ENCODE measurements at places on chromosomes 7 and 10. TPM values are rescaled to one million over a fixed set of nuclear protein-coding genes. Genes with fewer than 3 reads are reported as not detected.

The PGAM2 gene
- total RNA-seq, result 0.49 TPM

The CTAGE6 gene
- 0.12 TPM for total RNA-seq

The GPR146 gene
- 3.9 TPM for total RNA-seq

The COL26A1 gene
- total RNA-seq, result 0.84 TPM

The MMRN2 gene
- total RNA-seq, result 4.3 TPM

The C10orf62 gene
- 0.59 TPM for total RNA-seq

The FAM131B gene
- 0.05 TPM for total RNA-seq

The FRMD4A gene
- 14.0 TPM for total RNA-seq

DNA sequence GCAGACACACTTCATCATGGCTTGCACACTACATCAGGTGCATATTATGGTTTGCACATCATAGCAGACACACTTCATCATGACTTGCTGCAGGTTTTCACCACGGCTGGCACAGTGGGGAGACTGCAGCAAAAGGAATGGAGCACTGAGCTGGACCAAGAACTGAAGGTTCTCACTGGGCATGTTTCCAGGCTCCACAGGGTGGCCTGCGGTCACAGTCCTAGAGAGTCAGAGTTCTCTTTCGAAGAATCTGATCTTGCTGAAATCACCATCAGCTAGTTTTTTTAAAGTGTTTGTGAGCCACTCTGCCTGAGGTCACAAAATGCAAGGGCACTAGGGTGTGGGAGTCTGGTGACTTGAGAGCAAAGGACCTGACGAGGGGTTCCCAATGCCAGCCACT is 140.4 kb upstream of the NPY start:
- H3K36me3 ChIP-seq, result no peaks in the 10 kb centered on the region
- H3K27me3 ChIP-seq, result no peaks in the 10 kb centered on the region
- no peak for DNase-seq

DNA sequence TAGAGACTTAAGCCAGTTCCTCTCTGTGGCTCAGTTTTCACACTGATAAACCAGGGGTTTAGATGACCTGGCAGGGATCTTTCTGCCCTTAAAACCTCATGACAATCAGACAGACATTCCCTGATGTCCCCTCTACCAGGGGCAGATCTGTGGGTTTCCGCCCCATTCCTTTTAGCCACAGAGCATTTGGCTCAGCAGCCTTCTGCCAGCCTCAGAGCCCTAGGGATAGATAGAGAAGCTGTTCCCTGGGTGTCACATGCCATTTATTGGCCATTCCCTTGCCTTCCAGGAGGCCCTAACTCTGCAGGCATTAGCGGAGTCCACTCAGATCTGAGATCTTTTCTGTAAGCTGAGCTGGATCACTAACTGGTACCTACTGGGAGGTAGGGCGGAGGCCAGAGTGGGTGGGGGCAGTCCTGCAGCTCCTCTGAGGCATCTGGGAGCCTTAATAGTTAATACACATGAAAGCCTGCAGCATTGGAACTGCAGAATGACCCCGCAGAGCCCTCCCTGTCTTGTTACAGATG is 101.5 kb downstream of the ZMIZ1 start:
- DNase-seq, result no peak
- no peak overlapping the region for H3K4me3 ChIP-seq
- H3K27ac ChIP-seq, result no peak overlapping the region
- no peaks in the 10 kb centered on the region for H3K36me3 ChIP-seq

DNA sequence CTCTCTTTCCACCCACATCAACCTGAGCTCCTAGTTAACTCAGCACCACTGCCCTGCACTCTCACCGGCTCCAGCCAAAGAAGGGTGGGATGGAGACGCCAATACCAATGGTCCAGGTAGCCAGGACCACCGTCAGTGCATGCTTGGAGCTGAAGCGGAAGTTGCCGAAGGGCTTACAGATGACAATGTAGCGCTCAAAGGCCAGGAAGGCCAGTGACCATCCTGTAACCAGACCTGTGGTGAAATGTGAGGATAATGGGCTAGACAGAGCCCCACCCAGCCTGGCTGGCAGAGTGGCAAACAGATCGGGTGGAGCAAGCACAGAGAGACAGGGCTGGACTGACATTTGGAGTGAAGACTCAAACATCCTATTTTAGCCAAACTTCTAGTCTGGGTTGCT is 673 bp downstream of the OPN1SW start:
- H3K27ac ChIP-seq, result no peak overlapping the region
- no peaks in the 10 kb centered on the region for H3K4me1 ChIP-seq
- no peak for DNase-seq
- H3K36me3 ChIP-seq, result no peaks in the 10 kb centered on the region
- H3K27me3 ChIP-seq, result no peaks in the 10 kb centered on the region
- H3K4me3 ChIP-seq, result no peak overlapping the region

- H3K4me3 ChIP-seq, result no peak overlapping the region
- DNase-seq, result peak; percentile 42
- H3K4me1 ChIP-seq, result no peaks in the 10 kb centered on the region
- H3K27ac ChIP-seq, result no peak overlapping the region
- no peaks in the 10 kb centered on the region for H3K36me3 ChIP-seq
- H3K27me3 ChIP-seq, result no peaks in the 10 kb centered on the region
These were observed 22.4 kb downstream of the RHOBTB1 start for GRCh38 chr10:60921633-60922032.

DNA sequence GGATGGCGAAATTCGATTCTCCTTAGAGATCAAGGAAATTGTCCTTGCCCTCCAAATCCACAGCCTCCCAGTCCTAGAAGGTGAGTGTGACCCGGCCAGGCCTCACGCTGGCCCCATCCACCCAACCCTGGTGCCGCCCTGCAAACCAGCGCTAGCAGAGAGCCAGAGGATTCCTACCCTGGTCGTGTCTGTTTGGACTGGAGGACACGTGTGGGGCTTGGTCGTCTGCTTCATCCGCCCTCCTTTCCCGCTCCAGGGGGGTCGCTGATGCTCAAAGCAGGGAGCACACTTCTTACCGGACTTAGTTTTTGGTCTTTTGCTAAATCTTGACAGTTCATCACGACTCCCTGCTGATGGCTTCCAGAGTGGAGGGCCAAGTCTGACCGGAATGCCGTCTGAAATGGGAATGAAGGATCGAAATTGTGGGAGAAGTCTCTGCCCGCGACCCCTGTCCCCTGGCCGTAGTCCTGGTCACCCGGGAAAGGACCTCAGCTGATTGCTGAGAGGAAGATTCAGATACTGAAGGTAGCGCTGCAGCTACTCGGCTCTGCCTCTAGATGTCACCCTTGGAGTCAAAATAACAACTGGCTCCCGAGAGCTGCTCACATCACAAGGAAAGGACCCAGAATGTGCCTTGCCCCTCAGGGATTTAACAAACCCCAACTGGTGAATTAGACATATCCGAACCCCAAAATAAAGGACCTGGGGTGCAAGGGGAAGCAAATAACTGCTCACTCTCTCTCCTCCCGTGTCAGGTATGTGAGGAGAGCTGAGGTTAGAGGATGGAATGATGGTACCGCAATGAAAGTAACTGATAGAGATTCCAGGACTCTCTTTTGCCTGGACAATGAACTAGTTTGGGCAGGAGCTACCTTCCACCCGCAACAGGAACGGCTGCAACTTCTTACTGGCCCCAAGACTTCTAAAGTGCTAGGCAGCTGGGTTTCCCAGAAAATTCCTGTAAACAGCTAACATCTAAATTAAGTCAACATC is 23.5 kb upstream of the ORC5 start:
- DNase-seq, result peak; percentile 37
- no peaks in the 10 kb centered on the region for H3K36me3 ChIP-seq
- peaks cover 6% of the 10 kb centered on the region for H3K27me3 ChIP-seq
- H3K4me3 ChIP-seq, result no peak overlapping the region
- H3K27ac ChIP-seq, result no peak overlapping the region

GRCh38 chr7:55108818-55109217 is 90.0 kb downstream of the EGFR start:
- peak overlapping the region; percentile 65 for H3K27ac ChIP-seq
- DNase-seq, result no peak
- no peaks in the 10 kb centered on the region for H3K36me3 ChIP-seq

GRCh38 chr7:37031571-37032257 is 307.4 kb upstream of the AOAH start:
- H3K4me1 ChIP-seq, result peaks cover 14% of the 10 kb centered on the region
- no peaks in the 10 kb centered on the region for H3K36me3 ChIP-seq
- no peak overlapping the region for H3K4me3 ChIP-seq
- peak; percentile 82 for DNase-seq

DNA sequence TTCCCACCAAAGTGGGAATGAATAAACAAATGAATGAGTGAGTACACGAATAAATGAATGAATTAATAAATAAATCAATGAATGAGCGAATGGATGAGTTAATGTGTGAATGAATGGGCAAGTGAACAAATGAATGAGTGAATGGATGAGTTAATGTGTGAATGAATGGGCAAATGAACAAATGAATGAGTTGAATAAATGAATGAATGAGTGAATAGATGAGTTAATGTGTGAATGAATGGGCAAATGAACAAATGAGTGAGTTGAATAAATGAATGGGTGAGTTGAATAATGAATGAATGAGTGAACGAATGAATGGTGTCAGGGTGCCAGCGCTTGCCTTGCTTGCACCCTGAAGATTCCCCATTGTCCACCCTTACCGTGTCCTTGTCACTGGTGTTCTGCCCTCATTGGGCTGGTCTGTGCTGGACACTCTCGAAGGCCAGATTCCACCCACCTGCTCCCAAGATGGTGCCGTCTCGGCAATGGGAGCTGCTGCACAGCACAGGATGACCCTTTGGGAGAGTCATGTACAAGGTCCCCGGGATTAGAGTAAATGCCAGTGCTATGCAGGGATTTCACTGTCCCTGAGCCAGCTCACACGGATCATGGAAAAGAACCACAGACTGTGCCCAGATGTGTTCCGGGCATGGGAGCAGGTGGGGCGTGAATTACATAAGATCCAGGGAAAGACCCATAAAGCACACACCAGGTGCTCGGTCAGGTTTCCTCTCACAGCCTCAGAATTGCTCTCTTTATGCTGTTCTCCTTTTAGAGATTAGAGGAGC is 83.2 kb downstream of the CAMK1D start:
- no peaks in the 10 kb centered on the region for H3K36me3 ChIP-seq
- H3K27me3 ChIP-seq, result no peaks in the 10 kb centered on the region
- H3K27ac ChIP-seq, result peak overlapping the region; percentile 13
- H3K4me3 ChIP-seq, result no peak overlapping the region
- DNase-seq, result peak; percentile 76
- H3K4me1 ChIP-seq, result peaks cover 5% of the 10 kb centered on the region

DNA sequence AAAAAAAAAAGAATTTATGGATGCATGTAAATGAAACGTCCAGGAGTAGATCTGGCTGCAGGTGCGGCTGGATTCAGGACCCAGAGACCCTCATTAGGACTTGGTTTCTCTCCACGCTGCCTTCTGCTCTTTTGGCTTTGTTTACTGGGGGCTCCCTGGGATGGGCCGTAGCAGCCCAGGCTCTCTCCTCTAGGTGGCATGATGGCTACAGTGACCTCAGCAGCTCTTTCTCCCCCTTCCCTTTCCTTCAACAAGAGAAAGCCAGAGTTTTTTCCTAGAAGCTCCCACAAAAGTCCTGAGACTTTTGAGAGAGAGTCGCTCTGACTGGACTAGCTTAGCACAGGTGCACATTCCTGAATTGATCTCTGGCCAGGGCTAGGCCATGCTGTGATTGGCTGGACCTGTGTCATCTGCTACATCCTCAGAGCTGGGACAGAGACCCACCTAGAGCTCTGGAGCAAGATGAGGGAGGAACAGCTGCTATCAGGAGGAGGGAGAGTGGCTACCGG is 67.8 kb upstream of the PDCD4 start:
- no peaks in the 10 kb centered on the region for H3K27me3 ChIP-seq
- H3K27ac ChIP-seq, result peak overlapping the region; percentile 72
- H3K4me1 ChIP-seq, result peaks cover 28% of the 10 kb centered on the region

DNA sequence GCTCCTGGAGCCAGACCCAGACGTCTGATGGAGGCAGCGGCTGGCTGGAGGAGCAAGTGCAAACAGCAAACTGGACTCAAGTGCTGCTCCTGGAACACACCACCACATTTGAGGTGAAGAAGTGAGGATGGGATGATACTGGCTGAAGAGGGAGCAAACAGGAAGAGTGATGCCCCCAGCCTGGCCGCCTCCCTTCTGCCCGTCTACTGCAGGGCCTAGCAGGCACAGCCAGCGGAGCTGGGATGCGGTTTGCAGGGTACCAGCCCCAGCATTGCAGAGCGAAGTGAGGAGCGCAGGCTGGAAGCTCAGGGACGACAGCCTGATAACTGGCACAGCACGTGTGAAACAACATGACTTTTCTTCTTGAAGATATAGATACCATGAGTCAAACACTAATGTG is 111.8 kb upstream of the ZNF32 start:
- no peak overlapping the region for H3K4me3 ChIP-seq
- no peak overlapping the region for H3K27ac ChIP-seq
- no peak for DNase-seq
- no peaks in the 10 kb centered on the region for H3K4me1 ChIP-seq
- H3K27me3 ChIP-seq, result no peaks in the 10 kb centered on the region
- H3K36me3 ChIP-seq, result no peaks in the 10 kb centered on the region

- H3K36me3 ChIP-seq, result no peaks in the 10 kb centered on the region
- peaks cover 14% of the 10 kb centered on the region for H3K4me1 ChIP-seq
- DNase-seq, result peak; percentile 87
These were observed 55.5 kb downstream of the TACR2 start for GRCh38 chr10:69361303-69361614.

DNA sequence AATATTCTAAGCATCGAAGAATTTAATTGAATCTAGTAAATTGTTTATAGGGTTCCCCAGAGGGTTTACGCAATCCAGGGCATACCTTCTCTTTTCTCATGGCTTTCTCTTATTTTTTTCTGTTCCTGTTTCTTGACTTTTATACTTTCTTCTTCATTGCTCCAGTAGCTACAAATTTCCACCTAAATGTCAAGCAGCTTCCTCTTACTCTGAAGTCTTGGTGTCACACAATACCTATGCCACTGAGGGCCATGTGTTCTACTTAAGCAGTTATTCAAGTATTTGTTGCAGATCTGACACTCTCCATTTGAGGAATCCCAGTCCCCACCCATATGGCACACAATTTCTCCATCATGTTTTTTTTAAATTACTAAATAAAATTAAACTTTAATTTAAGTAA is 343.1 kb upstream of the MBL2 start:
- H3K27ac ChIP-seq, result no peak overlapping the region
- no peak for DNase-seq
- H3K36me3 ChIP-seq, result no peaks in the 10 kb centered on the region
- no peaks in the 10 kb centered on the region for H3K27me3 ChIP-seq

DNA sequence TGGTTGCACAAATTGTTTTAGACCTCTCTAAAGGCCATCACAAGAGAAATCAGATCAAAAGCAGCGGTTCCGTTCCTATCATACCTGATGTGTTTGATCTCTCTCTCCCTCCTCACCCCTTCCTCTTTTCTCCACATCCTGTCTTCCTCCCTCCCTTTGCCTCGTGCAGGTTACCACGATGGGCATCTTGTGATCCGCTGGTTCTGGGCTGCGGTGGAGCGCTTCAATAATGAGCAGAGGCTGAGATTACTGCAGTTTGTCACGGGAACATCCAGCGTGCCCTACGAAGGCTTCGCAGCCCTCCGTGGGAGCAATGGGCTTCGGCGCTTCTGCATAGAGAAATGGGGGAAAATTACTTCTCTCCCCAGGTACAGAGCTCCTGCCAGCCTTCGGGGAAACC is 28.5 kb upstream of the STK17A start:
- no peak overlapping the region for H3K4me3 ChIP-seq
- H3K36me3 ChIP-seq, result no peaks in the 10 kb centered on the region
- no peak for DNase-seq
- no peak overlapping the region for H3K27ac ChIP-seq
- H3K27me3 ChIP-seq, result no peaks in the 10 kb centered on the region
